ENCODE measurements at places on chromosomes 5 and 9.

GRCh38 chr5:139641116-139642080, 6.8 kb upstream of the CXXC5 start:
- no peak for DNase-seq

- DNase-seq, result no peak
Measured at GRCh38 chr5:178467568-178468195, 122.5 kb downstream of the COL23A1 start.

- no peak for DNase-seq
Measured at GRCh38 chr5:73171495-73171894, 1.5 kb upstream of the TMEM174 start.

GRCh38 chr9:134289241-134289875, 36.9 kb upstream of the RXRA start:
- DNase-seq, result no peak

DNA sequence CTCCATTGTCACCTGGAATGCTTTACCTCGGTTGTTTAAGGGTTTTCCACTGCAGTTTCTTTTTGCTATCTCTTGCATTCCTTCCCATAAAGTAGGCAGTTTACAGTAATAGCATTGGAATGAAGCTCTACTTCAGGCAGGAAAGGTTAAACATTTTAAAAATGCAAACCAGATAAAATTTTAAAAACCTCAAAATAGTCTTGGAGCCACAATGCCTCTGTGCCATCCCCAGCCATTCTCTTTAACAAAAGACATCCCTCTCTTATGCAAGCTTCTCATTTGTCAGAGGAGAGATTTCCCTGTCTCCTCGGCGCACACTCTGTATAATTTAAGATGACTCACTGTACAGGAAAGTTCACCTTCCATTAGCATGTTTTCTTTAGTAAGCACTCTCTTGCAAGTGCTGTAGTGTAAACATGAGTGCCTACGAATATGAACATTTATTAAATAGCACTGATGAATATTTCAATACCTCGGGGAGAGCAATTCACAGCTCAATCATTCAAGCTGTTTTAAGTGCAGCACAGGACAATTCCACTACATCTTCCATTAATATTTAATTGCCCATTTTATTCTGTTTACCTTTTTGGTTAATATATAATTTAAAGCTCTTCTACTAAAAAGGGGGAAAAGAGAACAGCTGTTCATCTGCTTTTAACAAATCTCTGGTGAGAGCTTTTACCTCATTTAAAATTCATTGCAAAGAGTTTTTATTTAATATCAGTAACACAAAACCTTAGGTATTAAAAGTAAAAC, 343.6 kb downstream of the SPATA31D1 start:
- DNase-seq, result no peak

Data from stimulated activated CD8-positive, alpha-beta memory T cell treated with anti-CD3 and anti-CD28 coated beads, Interleukin-15, amount 100 ng/mL, for 24 hours (primary cell).